Left renal pelvis (tissue), 4 donors: ENCODE measurements at places on chromosomes 6 and 20. TPM values are rescaled to one million over a fixed set of nuclear protein-coding genes. Genes with fewer than 3 reads are reported as not detected.

DNA sequence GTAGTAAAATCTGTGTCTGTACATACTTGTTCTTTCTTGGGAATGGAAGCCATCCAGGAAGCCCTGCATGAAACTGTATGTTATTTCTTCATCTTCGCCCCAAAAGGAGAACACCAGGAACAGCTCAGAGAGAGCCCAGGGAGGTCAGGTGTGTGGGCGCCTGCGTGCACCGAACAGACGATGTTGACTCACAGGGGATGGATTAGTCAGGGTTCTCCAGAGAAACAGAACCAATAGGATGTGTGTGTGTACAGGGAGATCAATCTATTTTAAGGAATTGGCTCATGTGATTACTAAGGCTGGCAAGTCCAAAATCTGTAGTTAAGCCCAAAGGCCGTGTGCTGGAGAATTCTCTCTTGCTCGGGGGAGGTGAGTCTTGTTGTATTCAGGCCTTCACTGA is 45.7 kb downstream of the RNASET2 start:
- no peak for DNase-seq

- no peak for DNase-seq
Observed at GRCh38 chr20:33506576-33506975, 16.7 kb downstream of the CBFA2T2 start.

LY6G6C gene
- polyA plus RNA-seq: 0.74 TPM

DNA sequence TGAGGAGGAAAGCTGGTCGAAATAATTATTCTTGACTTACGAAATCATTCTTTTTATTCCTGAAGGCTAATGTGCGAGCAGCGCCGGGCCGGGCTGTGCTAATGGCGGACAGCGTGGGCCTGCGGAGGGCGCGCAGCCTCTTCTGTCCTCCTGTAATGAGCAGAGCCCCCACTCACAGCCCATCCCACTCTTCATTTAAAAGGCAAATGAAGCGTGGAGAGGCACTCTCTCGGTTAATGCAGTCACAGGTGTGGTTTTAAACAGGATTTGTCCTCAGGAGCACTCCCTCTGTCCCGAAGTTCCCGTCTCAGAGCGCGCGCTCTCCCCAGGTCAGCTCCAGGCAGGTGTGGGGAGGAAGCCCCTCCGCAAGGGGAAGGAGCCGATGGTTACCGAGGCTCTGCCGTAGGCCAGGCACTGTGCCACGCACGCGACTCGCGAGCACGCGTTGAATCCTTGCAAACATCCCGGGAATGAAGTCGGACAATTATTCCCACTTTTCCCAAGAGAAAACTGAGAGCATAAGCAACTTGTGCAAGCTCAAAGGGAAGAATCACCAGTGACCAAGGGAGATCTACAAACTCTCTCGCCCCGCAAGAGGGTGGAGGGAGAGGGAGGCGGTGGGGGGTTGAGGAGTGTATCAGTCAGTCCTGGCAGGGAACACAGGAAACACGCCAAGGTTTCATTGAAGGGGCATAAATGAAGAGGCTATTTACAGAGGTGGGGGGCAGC is 35.5 kb upstream of the ZFAND3 start:
- no peak for DNase-seq

DNA sequence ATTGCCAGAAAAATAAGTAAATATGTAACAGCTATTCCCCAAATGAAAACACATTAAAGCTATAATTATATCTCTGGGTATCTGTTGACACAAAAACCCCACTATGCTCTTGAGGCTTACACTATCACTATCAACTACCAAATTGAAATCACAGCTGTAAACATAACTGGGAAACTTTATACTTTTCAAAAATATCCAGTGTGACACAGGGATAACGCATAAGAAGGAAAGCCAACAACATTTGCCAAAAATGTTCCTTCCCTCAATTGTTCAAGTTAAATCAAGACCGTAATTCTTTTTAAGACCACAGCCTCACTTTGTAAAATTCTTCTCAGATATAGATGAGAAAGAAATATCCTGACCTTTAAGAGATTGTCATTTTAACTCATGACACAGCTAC is 3.1 kb downstream of the ZHX3 start:
- DNase-seq: no peak

- DNase-seq: no peak
Observed at GRCh38 chr20:2132461-2132901, 30.9 kb downstream of the STK35 start.

TTLL9 gene
- 6.2 TPM for polyA plus RNA-seq

AKAP12 gene
- 191 TPM for polyA plus RNA-seq

GRCh38 chr6:135052939-135053338 is 1.7 kb downstream of the HBS1L start:
- no peak for DNase-seq

GHRH gene
- polyA plus RNA-seq: not detected

CGA gene
- 0.56 TPM for polyA plus RNA-seq

GSS gene
- polyA plus RNA-seq: 56.5 TPM

SOX4 gene
- polyA plus RNA-seq: 158 TPM

GRCh38 chr20:47950124-47950912 is 165.0 kb upstream of the SULF2 start:
- no peak for DNase-seq

DNA sequence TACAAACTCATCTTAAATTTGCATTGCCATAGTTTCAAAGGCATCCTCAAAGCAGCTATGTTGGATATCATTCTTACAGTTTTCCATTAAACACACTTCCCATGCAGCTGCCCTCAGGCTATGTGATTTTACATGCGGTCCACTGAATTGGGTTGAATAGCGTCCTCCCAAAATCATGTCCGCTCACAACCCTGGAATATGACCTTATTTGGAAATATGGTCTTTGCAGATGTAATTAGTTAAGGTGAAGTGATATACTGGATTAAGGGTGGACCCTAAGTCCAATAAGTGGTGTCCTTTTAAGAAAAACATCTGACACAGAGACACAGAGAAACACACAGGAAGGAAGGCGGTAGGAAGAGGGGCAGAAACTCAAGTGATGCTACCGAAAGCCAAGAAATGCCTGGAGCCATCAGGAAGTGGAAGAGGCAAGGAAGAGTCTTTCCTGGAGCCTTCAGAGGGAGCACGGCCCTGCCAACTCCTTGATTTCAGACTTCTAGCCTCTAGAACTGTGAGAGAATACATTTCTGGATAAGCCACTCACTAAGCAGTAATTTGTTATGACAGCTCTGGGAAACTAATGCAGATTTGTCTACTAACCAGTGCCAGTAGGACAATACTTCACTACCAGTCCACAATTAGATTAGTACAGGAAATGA is 42.7 kb upstream of the NHSL1 start:
- DNase-seq: no peak

- no peak for DNase-seq
Observed at GRCh38 chr6:135465903-135466302, 31.6 kb downstream of the AHI1 start.
